SJSA1 (cell line): ENCODE measurements at places on chromosomes 1 and 21. TPM values are rescaled to one million over a fixed set of nuclear protein-coding genes. Genes with fewer than 3 reads are reported as not detected.

Gene LRRC42
- total RNA-seq, result 39.9 and 46.7 TPM in 2 replicates

Gene PRPF38A
- 20.9 and 21.1 TPM in 2 replicates for total RNA-seq

Gene MTMR11
- 2.1 and 6.4 TPM in 2 replicates for total RNA-seq

Gene FMOD
- 0.66 and 0.87 TPM in 2 replicates for total RNA-seq

Gene CELA3B
- total RNA-seq, result not detected in 2 replicates

Gene LMOD1
- total RNA-seq, result 6.4 and 8.1 TPM in 2 replicates

Gene MIXL1
- total RNA-seq, result not detected in 2 replicates

Gene DDAH1
- 97.5 and 108 TPM in 2 replicates for total RNA-seq

Gene SASS6
- 11.3 and 13.0 TPM in 2 replicates for total RNA-seq

Gene NUDT4B
- total RNA-seq, result 8.8 and 19.5 TPM in 2 replicates

Gene OR11L1
- total RNA-seq, result not detected in 2 replicates

Gene CLDN14
- not detected in 2 replicates for total RNA-seq
